ENCODE measurements at places on chromosomes 16 and 17. TPM values are rescaled to one million over a fixed set of nuclear protein-coding genes. Genes with fewer than 3 reads are reported as not detected.

Gene OR1E2
- total RNA-seq, result not detected

Gene RCVRN
- total RNA-seq, result not detected

- no peaks in the 10 kb centered on the region for H3K27me3 ChIP-seq
- no peak overlapping the region for H3K4me3 ChIP-seq
- DNase-seq, result no peak
- H3K36me3 ChIP-seq, result no peaks in the 10 kb centered on the region
- H3K4me1 ChIP-seq, result peaks cover 38% of the 10 kb centered on the region
- H3K27ac ChIP-seq, result no peak overlapping the region
These were observed 51.4 kb downstream of the SREBF1 start for GRCh38 chr17:17785407-17785806.

GRCh38 chr17:39683295-39683939, 4.4 kb downstream of the PGAP3 start:
- no peaks in the 10 kb centered on the region for H3K27me3 ChIP-seq
- H3K36me3 ChIP-seq, result no peaks in the 10 kb centered on the region
- peaks cover 3% of the 10 kb centered on the region for H3K4me1 ChIP-seq
- no peak for DNase-seq
- H3K4me3 ChIP-seq, result no peak overlapping the region

DNA sequence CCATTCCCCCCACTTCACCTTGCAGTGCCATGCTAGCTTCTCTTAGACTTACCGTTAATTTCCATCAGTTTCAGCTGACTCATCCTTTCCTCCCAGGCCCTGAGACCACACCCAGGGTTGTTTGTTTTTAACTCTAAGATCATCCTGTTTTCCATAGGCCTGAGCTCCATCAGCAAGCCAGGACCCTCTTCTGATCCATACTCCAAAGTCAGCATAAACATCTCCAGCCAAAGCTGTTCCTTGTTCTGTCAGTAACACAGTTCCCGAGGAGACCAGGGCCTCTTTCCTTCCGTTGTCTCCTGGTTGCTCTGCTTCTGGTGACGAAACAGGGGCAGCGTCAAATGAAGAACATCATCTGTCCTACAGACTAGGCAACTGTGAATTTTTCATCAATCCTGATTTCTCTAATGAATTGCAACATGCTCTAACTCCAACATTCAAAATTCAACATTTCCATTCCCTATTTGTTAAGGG, 83.8 kb upstream of the HNF1B start:
- peaks cover 10% of the 10 kb centered on the region for H3K4me1 ChIP-seq
- no peaks in the 10 kb centered on the region for H3K36me3 ChIP-seq
- H3K27me3 ChIP-seq, result no peaks in the 10 kb centered on the region
- no peak overlapping the region for H3K27ac ChIP-seq
- no peak overlapping the region for H3K4me3 ChIP-seq

DNA sequence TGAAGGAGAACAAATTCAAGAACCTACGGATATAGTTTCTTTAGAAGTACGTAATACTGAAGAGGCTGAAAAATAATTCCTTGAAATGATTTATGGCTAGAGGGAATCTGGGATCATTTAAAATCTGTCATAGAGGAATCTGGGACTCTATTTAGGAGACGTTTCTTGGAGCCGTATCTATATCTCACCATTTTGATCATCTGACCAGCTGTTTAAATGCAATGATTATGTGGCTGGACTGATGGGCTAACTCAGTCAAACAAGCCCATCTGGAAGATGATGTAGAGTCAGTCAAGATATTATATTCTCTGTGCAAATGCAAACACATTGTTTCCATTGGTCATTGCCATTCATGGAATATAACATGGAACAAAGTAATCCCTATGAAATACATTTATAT, 467.7 kb upstream of the ZFHX3 start:
- no peak overlapping the region for H3K27ac ChIP-seq
- H3K27me3 ChIP-seq, result no peaks in the 10 kb centered on the region
- DNase-seq, result no peak
- H3K4me3 ChIP-seq, result no peak overlapping the region
- no peaks in the 10 kb centered on the region for H3K4me1 ChIP-seq

DNA sequence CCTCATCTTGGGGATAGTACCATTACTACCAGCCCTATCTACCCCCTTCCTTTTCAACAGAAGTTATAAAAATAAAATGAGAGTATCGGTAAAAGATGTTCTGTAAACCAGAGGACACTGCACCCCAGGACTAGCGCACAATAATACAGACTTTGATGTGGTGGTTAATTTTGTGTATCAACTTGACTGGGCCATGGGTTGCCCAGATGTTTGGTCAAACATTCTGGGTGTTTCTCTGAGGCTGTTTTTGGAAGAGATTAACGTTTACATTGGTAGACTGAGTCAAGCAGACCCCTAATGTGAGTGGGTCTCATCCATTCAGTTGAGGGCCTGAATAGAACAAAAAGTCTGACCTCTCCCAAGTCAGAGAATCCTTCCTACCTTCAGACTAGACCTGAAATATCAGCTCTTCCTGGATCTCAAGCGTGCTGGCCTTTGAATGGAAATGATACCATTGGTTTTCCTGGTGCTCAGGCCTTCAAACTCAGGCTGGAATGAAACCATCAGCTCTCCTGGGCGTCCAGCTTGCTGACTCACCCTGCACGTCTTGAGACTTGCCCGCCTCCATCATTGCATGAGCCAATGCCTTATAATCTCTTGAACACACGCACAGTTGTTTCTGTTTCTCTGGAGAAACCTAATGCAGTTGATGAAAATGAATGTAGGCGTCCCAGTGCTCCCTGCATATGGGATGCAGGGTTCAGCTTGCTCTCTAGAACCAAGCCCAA, 10.1 kb downstream of the MRM1 start:
- no peaks in the 10 kb centered on the region for H3K36me3 ChIP-seq
- no peak overlapping the region for H3K27ac ChIP-seq
- H3K27me3 ChIP-seq, result no peaks in the 10 kb centered on the region
- no peak overlapping the region for H3K4me3 ChIP-seq
- DNase-seq, result no peak

- H3K27me3 ChIP-seq, result no peaks in the 10 kb centered on the region
- no peaks in the 10 kb centered on the region for H3K36me3 ChIP-seq
- no peak overlapping the region for H3K27ac ChIP-seq
- no peak overlapping the region for H3K4me3 ChIP-seq
- no peak for DNase-seq
These were observed 155.3 kb downstream of the RGS9 start for GRCh38 chr17:65292430-65292829.

GRCh38 chr17:40218006-40218739, 931 bp upstream of the WIPF2 start:
- peak overlapping the region; percentile 79 for H3K4me3 ChIP-seq
- no peaks in the 10 kb centered on the region for H3K27me3 ChIP-seq
- no peak for DNase-seq
- H3K36me3 ChIP-seq, result no peaks in the 10 kb centered on the region
- H3K27ac ChIP-seq, result peak overlapping the region; percentile 84

DNA sequence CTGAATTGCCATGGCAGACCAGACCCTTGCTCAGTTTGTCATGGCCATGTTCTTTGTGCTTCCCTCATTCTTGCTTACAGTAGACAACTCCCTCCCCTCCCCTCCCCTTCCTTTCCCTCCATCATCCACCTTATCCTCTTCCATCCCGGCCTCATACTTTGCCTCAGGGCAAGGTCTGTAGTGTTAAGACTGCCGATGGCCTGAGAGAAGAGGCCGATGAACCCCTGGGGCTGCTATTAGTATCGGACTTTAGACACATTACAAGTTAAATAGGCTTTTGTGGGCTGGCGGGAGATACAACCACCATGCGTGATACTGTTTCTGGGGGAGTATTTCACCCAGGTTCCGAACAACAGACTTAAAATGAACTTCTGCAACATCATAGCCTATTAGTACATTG, 364.5 kb upstream of the ZFHX3 start:
- H3K4me3 ChIP-seq, result no peak overlapping the region
- H3K27ac ChIP-seq, result no peak overlapping the region
- DNase-seq, result no peak
- no peaks in the 10 kb centered on the region for H3K4me1 ChIP-seq
- no peaks in the 10 kb centered on the region for H3K36me3 ChIP-seq

DNA sequence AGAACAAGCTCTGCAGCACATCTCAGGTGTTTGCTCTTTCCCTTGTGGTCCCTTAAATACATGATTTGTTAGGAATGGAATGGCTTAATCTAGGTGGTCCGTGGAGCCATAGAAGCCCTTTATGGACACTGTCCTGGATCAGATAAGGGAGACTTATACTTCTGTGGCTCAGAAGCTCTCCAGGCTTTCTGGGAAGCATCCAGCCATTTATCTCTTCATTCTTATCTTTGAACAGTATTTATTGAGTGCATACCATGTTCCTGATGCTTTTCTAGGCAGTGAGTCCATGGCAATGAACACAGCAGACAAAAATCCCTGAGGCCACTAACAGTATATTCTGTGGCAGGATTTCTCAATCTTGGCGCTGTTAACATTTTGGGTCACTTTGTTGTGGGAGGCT, 474.5 kb upstream of the EEF2KMT start:
- H3K27ac ChIP-seq, result no peak overlapping the region
- H3K4me3 ChIP-seq, result no peak overlapping the region
- no peaks in the 10 kb centered on the region for H3K36me3 ChIP-seq
- no peaks in the 10 kb centered on the region for H3K4me1 ChIP-seq
